NCI-H774 (cell line): ENCODE measurements at places on chromosomes 6 and 20.

DNA sequence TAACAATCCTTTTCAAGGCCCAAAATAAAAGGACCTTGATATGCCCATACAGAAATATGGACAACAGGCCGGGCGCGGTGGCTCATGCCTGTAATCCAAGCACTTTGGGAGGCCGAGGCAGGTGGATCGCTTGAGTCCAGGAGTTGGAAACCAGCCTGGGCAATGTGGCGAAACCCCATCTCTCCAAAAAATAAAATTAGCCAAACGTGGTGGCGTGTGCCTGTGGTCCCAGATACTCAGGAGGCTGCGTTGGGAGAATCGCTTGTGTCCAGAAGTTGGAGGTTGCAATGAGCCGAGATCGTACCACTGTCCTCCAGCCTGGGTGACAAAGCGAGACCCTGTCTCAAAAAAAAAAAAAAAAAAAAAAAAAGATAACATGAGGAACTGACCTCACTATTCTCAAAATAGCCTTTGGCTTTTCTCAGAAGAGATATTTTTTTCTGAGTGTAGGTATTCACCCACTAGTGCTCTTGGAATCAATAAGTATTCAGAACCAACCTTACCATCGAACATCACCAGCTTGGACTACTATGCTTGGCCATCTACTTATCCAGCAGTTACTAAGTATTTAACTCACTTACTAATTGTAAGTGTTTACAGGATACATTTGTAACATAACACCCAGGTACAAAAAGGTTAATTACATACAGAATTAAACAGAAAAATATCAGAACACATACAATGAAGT is 99.2 kb downstream of the OR2B2 start:
- DNase-seq, result no peak

- no peak for DNase-seq
Observed at GRCh38 chr6:15536198-15536955, 126.5 kb downstream of the DTNBP1 start.

GRCh38 chr6:165718491-165718891 is 55.5 kb upstream of the PDE10A start:
- no peak for DNase-seq

DNA sequence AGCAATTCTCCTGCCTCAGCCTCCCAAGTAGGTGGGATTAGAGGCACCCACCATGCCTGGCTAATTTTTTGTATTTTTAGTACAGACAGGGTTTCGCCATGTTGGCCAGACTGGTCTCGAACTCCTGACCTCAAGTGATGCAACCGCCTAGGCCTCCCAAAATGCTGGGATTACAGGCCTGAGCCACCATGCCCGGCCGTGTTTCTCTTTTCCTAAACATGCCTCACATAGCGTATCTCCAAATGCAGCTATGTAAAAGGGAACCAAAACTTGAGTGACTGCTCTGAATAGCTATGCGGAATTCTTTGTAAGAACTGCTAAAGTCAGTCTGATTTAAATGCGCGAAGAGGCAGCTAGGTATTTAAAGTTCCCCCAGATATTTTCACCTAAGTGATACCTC is 20.5 kb downstream of the BPIFA2 start:
- DNase-seq, result no peak

DNA sequence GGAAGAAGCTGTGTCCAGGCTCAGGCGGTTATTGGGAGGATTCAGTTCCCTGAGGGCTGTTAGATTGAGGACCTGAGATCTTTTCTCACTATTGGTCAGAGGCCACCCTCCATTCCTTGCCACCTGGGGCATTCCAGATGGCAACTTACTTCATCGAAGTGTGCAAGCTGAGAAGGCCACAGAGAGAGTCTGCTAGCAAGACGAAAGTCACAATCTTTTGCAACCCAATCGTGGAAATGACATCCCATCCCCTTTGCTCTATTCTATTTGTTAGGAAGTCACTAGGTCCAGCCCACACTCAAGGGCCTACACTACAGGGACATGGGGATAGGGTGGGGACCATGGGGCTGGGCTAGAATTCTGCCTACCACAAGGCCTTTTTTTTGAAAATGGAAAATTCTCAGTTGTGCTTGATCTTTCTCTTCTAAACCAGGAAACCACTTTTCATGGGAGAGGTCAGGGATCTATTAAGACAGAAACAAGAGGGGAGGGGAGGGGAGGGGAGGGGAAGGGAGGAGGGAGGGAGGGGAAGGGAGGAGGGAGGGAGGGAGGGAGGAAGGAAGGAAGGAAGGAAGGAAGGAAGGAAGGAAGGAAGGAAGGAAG is 217.2 kb downstream of the BCAS1 start:
- no peak for DNase-seq

DNA sequence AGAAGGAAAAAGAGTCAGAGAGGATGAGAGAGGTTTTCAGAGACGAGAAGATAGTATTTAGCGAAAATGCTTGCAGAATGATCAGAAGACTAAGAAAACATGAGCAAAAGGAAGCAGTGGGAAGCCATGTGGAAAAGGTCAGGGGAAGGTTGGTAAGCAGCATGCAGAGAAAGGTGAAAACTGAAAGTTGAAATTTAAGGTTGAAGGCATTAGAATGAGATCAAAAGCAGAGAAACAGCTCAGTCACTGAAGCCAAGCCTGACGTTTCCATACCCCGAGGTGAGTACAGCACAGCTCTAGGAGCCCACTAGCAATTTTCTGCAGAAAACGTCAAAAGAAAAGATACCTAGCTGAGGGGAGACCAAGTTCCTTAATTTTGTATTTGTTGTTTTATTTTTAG is 19.1 kb upstream of the TFB1M start:
- DNase-seq, result no peak

DNA sequence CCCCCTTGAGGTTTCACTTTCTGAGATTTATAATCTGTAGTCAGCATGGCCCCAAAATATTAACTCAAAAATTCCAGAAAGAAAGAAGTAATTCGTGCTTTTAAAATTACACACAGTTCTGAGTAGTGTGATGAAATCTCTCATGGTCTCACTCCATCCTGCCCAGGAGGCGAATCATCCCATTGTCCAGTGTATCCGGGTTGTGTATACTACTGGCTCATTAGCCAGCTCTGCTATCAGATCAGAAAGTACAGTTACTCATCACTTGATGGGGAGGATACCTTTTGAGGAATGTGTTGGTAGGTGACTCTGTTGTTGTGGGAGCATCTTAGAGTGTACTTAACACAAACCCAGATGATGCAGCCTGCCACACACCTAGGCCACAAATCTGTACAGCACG is 65.2 kb downstream of the CDC5L start:
- no peak for DNase-seq

- DNase-seq, result no peak
Observed at GRCh38 chr6:94651239-94651638, 926.1 kb upstream of the MANEA start.

GRCh38 chr20:1326031-1326930 is 2.7 kb downstream of the SDCBP2 start:
- DNase-seq, result no peak

GRCh38 chr20:49752201-49752903 is 38.7 kb upstream of the B4GALT5 start:
- no peak for DNase-seq

DNA sequence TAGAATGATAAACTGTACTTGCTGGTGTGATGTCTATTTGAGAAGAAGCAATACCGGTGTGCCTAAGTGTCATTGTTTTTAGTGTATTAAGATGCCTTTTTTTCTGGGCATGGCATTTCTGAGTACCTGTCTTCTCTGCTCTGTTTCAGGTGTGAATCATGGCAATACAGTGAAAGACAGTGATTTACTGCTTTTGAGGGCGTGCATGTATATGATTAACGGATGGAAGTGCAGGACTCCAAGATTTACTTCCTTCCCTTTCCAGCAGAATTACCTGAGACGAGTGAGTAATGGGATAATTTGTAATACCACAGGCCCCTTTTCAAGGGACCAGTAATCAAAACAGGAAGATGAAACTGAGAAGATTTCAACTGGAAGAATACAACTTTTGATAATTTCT is 315.8 kb downstream of the SOX4 start:
- no peak for DNase-seq

DNA sequence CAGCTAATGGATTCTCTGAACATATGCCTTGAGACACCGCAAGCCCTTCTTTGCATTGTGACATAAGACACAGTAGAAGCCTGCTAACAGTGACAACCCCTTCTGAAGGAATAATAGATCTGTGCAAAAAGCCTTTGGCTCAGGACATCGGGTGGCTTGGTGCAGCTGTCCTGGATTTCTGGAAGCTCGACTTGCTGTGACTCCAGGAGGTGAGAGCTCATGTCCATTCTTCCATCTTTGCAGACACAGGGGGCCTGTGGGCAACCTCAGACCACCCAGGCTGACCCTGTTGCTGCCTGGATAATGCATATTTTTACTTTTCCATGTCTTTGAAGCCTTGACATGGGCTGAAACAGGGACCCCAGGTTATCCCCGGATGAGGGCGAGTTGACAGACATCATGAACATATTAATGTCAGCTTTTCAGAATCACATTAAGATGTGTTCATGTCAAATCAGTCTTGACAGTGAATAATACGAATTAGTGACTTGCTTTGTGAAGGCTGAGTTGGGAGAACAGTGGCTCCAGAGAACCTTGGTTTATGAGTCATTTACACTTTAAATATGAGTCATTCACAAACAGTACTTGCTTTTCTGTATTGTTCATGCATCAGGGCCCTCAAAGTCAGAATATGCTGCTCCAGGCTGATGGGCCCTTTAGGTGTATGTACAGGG is 66.8 kb upstream of the IYD start:
- no peak for DNase-seq

GRCh38 chr6:44569131-44569530 is 181.6 kb downstream of the CDC5L start:
- DNase-seq, result no peak

DNA sequence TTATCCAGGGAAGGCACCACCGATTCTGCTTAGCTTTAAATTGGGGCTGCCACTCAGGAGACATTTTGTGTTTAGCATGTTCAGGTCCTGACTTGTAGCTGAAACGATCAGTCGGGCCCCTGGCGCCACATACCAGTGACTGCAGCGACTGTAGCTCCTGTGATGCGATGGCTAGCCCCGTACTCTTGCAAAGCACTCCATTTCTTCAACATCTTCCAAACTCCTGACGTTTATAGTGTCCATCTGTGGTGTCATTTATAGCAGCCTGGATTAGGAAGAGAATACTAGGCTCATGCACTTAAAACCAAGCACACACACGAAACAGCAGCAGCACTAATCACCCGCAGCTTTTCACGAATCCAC is 13.0 kb downstream of the POU3F2 start:
- no peak for DNase-seq

DNA sequence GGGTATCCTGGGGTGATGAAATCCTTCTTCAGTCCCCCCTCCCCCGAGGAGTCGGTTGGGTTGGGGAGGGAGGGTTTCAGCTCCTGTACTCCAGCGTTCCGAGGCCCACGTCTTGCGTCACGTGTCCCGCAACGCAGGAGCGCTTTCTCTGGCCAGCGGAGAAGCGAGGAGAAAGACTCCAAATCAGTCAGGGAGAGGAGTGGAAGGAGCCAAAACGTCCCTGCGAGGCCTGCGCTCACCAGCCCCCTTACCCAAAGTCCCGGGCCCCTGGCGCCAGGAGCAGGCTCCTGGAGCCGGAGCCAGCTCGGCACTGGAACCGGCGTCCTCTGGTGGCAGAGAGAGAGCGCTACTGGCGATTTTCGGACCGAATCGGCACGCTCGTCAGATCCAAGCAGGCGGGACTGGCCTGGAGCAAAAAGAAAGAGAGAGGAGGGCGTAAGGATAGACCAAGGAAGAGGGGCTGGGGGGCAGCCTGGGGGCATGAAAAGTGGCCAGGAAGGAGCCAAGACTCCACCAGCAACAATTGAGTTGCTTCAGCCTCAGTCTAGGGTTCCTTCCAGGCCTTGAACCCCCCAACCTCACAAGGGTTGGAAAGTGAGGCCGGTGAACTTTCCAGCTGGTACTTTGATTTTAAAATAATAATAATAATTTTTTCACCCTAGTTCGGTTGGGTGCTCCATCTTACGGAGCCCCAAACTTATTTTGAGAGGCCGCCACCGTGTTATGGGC is at the start of gene GNAS:
Gene GNAS, plus strand, starts transcription at position 174 of the 729 bp plus-strand sequence.
- DNase-seq, result peak; percentile 5

GRCh38 chr6:167660424-167660823 is 166.3 kb upstream of the AFDN start:
- DNase-seq, result no peak

DNA sequence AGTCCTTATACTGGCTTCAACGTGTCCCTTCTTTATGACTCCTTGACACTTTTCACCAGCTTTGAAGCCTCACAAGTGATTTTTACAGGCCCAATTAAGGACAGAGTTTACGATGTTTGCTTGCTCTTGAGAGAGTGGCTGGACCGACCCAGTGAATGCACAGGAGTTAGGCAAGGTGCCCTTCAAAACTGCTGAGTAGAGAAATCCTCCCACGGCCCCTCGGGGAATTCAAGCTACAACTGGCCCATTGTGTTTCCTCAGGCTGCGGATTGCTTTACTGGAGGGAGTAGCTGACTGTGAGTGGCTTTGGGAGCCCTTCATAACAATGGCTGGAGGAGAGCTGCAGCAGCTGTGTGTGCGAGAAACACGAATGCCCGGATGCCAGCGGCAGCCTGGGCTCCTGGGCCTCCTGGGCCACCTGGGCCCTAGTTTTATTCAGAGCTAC is 50.0 kb downstream of the SGK1 start:
- DNase-seq, result peak; percentile 60

DNA sequence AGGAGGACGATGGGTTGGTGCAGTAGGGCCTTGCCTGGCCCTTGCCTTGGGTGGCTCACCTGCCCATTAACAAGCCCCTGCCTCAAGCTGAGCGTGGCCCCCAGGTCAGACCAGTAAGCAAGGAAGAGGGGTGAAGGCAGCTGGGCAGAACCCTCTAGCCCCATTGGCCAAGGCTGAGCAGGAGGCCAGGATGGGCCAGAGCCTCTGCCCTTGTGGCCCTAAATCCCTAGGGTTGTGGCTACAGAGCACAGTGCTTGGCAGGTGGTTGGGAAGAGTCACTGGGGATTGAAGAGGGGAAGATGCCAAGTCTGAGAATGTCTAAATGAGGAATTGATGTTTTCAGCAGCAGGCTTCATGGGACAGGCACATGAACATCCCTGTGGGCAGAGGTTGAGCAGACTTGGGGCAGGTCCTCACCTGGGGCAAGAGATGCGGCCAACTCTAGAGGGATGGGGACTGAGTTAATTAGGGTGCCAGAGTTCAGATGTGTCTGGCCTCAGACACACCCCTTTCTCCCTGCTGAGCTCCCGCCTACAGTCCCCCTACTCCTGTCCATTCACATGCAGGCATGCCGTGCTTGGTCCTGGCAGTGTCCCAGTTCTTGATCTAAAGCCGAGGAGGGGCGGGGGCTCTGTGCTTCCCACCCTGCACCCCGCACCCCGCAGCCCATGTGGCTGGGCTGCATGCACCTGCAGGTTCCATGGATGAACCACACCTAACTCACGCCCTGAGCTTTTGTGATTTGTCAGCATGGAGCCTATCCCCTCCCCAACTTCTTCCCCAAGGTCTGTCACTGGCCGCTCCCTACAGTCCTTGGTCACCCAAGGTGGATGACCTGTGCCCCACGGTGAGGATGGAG is 9.8 kb downstream of the GTSF1L start:
- DNase-seq, result no peak

GRCh38 chr6:169014211-169015197 is 239.1 kb downstream of the THBS2 start:
- no peak for DNase-seq

- DNase-seq, result peak; percentile 73
Observed at GRCh38 chr6:169950558-169950957, 199.1 kb downstream of the ERMARD start.

GRCh38 chr6:43823879-43824702 is 54.1 kb downstream of the VEGFA start:
- DNase-seq, result no peak

GRCh38 chr6:168272415-168273325 is 46.9 kb downstream of the DACT2 start:
- no peak for DNase-seq
